ENCODE measurements at places on chromosomes 2 and 18. TPM values are rescaled to one million over a fixed set of nuclear protein-coding genes. Genes with fewer than 3 reads are reported as not detected.

ASTL gene
- polyA plus RNA-seq, result 0.13 TPM

DNA sequence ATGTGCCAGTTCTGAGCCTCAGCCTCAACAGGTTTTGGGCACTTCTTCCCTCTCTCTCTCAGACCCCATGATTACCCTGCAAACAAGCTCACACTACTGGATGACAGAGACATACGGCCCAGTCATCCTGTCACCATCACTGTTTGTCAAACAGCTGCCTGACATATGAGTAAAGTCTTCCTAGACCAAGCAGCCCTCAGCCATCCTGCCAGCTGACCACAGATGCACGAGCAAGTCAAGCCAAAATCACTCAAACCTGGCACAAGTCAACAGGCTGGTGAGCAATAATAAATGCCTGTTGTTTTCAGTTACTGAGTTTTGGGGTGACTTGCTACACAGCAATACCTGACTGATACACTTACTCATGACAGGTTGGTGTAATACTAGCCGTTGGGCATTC, 75.5 kb upstream of the KLF7 start:
- no peak for DNase-seq

DNA sequence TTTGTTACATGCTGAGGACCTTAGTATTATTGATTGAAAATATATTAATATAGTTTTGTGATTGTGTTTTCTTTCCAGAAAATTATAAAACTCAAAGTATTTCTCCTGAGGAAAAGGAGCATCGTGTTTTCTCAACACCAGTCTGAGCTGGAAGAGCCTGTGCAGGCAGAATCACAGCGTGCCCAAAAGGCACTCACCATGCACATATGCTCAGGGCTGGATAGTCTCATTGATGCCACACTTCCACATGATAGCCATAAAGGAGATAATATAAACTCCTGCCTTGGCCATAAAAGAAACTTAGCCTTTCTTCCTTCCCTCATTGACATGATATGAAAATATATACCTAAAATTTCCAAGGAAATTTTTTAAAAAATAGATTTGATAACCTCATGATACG, 4.0 kb downstream of the PDE1A start:
- DNase-seq, result no peak

GRCh38 chr2:190656301-190656700, 7.4 kb downstream of the NAB1 start:
- DNase-seq, result no peak

GRCh38 chr2:201194097-201194496, 11.2 kb downstream of the CASP10 start:
- DNase-seq, result no peak

- DNase-seq, result no peak
Observed at GRCh38 chr2:125684932-125685331, 971.0 kb upstream of the GYPC start.

SPEG gene
- 15.8 TPM for polyA plus RNA-seq

GRCh38 chr18:39774957-39775598, 2180.0 kb upstream of the PIK3C3 start:
- DNase-seq, result no peak

GRCh38 chr18:76386886-76387285, 108.2 kb downstream of the ZNF516 start:
- no peak for DNase-seq

DNA sequence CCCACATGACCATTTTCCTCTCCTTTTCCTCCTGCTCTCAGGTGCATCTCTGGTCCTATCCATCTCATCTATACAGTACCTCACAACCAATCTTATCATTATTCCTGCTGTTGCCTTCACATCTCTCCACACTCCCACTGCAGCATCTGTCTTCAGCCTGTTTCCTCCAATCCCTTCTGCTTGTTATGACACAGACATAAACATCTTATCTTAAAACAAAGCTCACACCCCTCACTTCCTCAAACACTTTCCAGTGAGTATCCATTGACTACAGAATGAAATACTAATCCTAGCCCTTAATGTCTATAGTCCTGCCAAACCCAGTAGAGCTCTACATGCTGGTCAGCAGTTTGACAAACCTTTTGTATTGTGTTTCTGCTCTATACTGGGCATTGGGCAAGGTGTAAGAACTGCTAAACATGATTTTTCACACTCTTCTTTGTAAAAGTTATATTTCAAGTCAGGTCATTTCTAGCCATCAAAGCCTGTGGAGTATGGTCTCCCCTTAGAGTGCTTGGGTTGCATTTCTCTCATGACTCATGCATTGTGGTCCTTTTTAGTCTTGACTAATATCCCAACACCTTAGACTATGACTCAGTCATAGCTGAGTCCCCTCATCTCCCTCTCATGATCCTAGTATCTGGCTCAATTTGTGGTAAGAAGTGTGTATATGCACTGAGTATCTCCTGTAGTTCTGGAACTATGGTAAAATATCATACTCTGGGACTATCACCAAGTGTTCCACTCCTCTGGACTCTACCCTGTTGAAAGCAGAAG, 187.0 kb downstream of the CYRIA start:
- DNase-seq, result no peak

DNA sequence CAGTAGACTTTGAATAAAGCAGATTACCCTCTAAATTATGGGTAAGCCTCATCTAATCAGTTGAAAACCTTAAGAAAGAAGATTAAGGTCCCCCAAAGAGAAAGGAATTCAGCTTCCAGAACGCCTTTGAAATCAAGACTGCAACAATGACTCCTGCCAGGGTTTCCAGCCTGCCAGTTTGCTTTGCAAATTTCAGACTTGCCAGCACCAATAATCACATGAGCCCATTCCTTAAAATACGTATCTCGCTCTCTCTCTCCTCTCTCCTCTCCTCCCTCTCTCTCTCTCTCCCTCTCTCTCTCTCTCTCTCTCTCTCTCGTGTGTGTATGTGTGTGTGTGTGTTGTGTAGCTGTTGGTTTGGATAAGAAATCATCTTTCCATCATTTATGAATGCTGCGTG, 184.2 kb downstream of the PDE1A start:
- DNase-seq, result no peak

DNA sequence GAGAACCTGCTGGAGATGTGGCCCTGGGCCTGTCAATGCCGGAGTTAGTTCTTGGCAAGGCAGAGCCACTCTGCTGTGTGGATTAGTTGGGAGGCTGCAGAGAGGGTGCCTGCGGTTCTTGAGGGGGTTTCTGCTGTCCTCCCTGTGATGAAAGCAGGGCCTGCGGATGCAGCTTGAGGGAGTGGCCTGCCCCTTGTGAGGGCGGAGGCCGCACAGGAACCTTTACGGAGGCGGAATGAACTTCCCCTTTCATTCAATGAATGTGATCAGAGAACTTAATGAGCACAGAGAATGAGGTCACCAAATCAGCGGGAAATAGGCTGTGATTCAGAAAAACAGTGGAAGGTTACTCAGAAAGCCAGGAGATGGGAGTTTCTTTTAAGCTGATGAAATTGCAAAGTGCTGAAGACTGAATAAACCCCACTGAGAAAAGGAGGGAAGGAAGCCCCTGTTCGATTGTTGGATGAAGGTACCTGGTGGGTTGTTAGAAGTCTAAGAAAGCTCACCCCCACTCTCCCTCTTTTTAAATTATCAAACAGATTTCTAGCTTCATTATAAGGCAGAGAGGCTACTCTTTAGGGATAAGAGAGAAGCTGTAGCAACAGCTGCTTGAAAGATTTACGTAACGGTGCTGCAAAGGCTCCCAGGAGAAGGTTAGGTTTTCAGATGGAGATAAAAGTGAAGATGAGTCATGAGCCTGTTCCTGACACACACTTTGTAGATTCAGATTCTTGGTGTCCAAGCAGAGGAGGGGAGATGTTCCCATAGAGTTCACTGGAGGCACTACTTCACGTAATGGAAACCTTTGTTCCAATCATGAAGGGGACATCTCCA, 47.4 kb downstream of the VWA3B start:
- no peak for DNase-seq

DNA sequence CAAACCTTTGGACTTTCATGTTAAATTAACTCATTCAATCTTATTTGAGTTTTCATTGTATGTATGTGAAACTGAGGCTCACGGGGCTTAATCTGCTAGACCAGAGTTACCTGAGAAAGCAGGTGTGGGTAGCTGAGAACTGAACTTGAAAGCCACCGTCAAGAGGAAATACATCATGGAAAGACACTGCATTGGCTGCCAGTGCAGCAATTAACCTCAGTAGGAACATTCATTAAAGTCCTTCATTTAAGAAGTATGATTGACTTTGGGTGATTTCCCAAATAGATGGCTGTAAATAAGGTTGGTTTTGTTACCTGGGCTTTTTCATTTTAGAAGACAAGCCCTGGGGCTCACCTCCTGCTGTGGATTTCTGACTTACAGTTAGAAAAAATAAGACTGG, 36.5 kb upstream of the MGAT5 start:
- no peak for DNase-seq

KCNF1 gene
- polyA plus RNA-seq, result 1.4 TPM

DNA sequence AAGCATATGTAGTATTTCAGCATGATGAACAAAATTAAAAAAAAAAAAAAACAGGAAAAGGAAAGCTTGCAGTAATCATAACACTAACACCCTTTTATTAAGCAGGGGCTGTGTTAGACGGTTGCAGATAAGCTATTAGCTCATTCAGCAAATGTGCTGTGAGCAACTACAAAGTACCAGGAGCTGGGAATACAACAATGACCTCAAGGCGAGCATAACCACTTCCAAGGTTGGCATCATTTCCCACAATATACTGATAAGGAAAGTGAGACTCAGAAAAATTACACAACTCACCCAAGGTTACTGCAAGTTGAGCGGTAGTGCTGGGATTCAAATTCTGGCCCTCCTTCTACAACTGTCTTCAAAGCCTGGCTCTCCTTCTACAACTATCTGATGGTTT, 38.2 kb upstream of the ACTR3 start:
- DNase-seq, result no peak

LYPD6B gene
- polyA plus RNA-seq, result 30.6 TPM

DNA sequence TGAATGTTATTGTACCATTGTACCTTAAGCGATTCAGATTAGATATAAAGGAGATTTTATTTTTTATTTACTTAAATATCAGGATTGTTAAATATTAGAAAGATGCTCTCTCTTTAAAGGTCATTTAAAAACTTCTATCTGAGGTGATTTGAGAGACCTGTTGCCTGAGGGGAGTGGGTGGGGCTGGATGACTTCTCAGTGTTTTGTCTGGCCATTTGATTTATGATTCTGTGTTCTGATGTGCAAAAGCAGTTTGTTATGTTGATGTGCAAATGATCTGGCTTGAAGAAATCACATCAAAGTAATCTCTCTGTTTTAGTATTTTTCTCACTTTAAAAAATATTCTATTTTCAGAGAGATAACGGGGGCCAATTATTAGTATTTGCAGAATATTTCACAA, 370.8 kb downstream of the NUP35 start:
- DNase-seq, result no peak

DNA sequence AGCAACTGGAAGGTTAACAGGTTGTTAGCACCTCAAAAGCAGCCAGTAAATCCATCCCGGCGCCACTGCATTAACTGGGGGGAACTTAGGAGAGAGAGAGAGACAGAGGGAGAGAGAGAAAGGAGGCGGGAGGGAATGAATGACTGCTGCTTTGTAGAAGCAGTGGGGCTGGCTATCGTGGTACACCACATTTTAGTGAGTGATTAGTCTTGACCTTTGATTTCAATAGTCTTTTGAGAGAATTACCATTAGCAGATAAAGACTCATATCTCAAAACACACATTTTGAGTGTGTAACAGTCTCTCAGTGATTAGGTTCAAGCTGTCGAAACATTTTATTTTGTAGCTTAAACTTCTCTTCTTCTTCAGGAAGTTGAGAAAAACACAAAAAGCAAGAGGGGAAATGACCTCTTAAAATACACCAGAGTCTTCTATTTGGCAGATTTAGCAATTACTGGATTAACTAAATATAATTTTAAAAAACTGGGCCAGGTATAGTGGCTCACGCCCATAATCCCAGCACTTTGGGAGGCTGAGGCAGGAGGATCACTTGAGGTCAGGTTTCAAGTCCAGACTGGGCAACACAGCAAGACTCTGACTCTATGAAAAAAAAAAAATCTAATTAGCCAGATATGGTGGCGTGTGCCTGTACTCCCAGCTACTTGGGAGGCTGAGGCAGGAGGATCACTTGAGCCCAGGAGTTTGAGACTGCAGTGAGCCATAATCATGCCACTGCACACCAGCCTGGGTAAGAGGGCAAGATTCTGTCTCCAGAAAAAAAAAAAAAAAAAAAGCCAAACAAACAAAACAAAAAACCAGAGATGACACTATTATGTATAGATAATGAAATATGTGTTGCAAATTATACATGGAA, 22.0 kb upstream of the PNO1 start:
- DNase-seq, result no peak

DNA sequence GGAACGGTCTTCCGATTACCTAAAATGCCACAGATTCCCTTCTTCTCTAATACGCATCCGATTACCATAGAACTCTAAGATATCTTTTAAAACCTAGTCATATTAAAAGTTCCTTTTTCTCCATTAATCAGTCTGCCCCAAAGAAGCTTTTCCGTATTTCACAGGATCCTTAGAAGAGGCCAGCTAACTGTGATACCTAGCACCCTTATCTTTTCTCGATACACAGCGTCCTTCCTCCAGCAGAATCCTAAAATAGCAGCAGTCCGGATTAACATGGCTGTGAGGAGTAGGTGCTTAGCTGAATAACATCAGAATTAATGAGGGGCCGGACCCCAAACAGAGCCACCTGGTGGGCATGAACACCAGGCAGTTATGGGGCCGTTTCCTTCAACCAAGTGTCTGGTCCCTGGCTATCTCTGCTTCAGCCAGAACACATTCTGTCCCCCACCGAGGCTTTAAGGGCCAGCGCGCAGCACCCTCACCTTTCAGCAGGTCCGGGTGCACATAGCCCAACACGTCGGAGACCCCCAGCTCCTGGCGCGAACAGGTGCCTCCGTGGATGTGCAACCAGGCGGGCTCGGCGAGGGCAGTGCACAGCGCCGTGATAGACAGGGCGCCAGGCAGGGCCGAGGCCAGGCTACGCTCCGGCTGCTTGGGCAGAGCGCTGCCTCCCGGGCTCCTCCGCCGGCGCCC, 995 bp downstream of the TMEM127 start:
- DNase-seq, result no peak

- no peak for DNase-seq
Observed at GRCh38 chr2:64838817-64839216, 150.4 kb upstream of the SLC1A4 start.

DNA sequence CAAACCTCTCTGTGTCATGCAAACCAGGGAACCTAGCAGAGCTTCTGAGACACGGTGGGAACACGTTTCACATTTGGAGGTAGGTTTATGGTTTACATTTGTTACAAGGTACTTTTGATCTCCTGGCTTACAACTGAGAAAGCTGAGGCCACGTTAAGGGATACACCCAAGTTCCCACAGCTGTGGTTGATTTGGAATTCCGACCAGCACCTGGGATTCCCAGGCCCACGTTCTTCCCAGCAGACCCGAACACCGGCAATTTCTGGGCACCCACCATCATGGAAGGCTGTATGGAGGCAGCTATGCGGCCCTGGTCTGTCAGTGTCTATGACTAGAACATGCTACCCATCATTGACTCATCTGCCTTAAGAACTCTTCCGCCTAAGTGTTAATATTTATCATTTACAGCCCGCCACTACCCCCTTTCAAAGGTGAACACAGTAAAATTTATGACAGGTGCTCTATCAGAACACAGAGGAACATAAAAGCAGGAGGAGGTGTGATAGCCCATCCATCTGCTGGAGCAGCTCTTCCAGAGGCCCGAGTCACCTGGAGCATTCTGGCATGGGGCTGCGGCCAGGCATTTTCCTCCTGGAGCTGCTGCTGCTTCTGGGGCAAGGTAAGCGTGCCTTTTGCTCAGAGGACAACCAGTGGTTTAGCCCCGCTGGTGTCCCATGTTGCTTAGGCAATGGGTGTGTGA, at the start of gene PLB1:
TSS of gene PLB1 (plus strand) at position 510 of the 700 bp plus-strand sequence. CDS start at position 565, 55 bp downstream.
- DNase-seq, result no peak

- DNase-seq, result no peak
Observed at GRCh38 chr18:10739152-10739551, 213.3 kb downstream of the NAPG start.

PHLPP1 gene
- polyA plus RNA-seq, result 15.5 TPM

- peak; percentile 32 for DNase-seq
Observed at GRCh38 chr2:54176577-54176976, 61.2 kb downstream of the ACYP2 start.
